ENCODE measurements at places on chromosomes 2 and 18. TPM values are rescaled to one million over a fixed set of nuclear protein-coding genes. Genes with fewer than 3 reads are reported as not detected.

DNA sequence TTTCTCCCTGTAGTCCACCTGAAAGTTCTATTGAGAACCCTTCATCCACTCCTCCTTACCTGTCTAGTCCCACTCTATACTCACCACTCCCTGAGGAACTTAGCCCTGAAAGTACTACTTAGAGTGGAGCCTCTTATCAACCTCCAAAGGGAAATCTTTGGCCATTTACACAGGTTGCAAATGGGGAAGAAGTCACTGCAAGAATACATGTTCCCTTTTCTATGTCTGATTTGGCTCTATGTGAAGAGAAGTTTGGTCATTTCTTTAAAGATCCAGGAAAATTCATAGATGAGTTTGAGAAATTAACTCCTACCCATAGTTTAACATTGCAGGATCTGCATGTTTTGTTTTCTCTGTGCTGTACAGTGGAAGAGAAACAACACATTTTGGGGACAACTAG lies 22.9 kb upstream of the MGAT4A start:
- no peak for DNase-seq

GRCh38 chr2:190827720-190828119 lies 52.9 kb upstream of the GLS start:
- DNase-seq = no peak

DNA sequence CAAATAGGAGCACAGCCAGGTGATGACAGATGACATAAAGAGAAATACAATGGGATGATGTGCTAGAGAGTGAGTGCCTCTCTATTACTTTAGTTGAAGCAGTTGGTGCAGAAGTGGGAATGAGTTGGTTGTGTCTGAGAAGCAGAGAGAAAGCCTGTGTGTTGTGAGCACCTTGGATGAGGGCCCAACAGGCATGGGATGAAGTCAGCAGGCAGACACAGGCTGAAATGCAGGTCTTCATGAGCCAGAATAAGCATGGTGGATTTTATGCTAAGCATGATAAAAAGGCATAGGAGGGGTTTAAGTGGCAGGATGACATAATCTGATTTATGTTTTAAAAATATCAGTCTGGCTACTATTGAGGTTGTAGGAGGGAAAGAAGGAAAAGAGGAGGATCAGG lies 71.5 kb downstream of the KLHL14 start:
- no peak for DNase-seq

DNA sequence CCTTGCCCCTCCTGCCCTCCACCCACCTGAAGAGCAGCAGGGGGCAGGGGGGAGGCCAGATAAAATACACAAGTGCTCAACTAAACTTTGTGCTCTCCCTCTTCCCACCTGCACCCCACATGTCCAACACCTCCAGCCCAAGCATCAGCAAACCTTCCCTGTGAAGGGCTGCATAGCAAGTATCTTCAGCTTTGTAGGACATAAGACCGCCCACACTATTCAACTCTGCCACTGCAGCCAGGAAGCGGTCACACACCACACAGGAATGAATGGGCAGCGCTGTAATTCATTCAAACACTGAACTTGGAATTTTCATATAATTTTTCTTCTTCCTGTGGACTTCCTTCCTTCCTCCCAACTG lies 27.5 kb downstream of the TFCP2L1 start:
- DNase-seq = no peak

DNA sequence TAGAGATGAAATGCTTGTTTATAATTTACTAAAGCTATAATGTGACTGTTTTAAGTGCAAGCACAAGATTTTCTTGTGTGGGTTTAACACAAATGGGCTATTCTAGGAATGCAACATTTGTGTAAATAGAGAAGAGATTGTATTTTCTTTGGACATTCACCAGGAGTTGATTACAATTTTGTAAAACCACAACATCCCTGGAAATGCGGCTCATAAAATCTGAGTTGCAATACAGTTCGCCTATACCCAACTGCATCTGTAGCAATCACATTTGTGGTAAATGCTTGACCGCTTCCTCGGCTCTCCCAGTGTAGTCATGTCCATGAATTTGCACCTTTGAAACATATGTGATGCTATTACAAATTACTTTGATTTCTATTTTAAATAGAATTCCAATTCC lies 348.7 kb upstream of the CDH20 start:
- DNase-seq = no peak

- DNase-seq = no peak
Observed at GRCh38 chr2:154048905-154049304, 177.2 kb downstream of the GALNT13 start.

Gene AOX1
- total RNA-seq = 2.2 TPM

Gene DNAJC5G
- 0.18 TPM for total RNA-seq
